ENCODE measurements at places on chromosomes 2 and 18.
A peak's percentile ranks its signal among the peaks of the same experiment; 100 is the strongest.

- no peak overlapping the region for H3K4me3 ChIP-seq
- no peak overlapping the region for H3K27ac ChIP-seq
- no peak for DNase-seq
These were observed 202.7 kb downstream of the PTH2R start for GRCh38 chr2:208609166-208609804.

GRCh38 chr18:58886864-58887612 is 22.4 kb downstream of the ZNF532 start:
- peaks cover 23% of the 10 kb centered on the region for H3K4me1 ChIP-seq
- H3K27ac ChIP-seq = peak overlapping the region; percentile 31
- DNase-seq = no peak
- H3K36me3 ChIP-seq = no peaks in the 10 kb centered on the region

- no peaks in the 10 kb centered on the region for H3K27me3 ChIP-seq
- H3K36me3 ChIP-seq = no peaks in the 10 kb centered on the region
- H3K27ac ChIP-seq = no peak overlapping the region
- no peaks in the 10 kb centered on the region for H3K4me1 ChIP-seq
- no peak overlapping the region for H3K4me3 ChIP-seq
These were observed 91.6 kb downstream of the FIGN start for GRCh38 chr2:163644238-163644637.

DNA sequence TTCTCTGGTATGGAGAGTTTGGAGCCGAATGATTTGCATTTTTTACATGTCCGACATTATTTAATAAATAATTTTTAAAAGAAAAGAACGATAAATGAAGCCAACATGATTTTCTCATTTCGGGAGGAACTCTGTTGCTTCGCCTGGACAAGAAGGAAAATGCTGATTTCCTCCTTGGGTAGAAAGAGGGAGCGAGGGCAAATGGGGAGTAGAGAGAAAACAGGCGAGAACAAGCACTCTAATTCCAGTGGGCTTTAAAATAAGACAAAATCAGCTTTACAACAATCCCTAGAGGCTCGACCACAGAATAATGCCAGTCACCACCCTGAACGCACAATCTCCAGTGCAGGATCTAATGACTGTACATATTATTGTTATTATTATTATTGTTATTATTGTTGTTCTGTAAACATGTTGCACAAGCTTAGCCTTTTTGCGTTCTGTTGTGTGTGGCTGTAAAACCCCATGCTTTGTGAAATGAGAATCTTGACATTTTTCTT is 3.7 kb downstream of the DLX1 start:
- H3K4me3 ChIP-seq = no peak overlapping the region
- peak; percentile 31 for DNase-seq
- H3K36me3 ChIP-seq = no peaks in the 10 kb centered on the region
- H3K4me1 ChIP-seq = peaks cover 63% of the 10 kb centered on the region
- peaks cover 78% of the 10 kb centered on the region for H3K27me3 ChIP-seq

- H3K27me3 ChIP-seq = no peaks in the 10 kb centered on the region
- no peak for DNase-seq
These were observed 295 bp upstream of the MTX2 start for GRCh38 chr2:176268976-176269318.

DNA sequence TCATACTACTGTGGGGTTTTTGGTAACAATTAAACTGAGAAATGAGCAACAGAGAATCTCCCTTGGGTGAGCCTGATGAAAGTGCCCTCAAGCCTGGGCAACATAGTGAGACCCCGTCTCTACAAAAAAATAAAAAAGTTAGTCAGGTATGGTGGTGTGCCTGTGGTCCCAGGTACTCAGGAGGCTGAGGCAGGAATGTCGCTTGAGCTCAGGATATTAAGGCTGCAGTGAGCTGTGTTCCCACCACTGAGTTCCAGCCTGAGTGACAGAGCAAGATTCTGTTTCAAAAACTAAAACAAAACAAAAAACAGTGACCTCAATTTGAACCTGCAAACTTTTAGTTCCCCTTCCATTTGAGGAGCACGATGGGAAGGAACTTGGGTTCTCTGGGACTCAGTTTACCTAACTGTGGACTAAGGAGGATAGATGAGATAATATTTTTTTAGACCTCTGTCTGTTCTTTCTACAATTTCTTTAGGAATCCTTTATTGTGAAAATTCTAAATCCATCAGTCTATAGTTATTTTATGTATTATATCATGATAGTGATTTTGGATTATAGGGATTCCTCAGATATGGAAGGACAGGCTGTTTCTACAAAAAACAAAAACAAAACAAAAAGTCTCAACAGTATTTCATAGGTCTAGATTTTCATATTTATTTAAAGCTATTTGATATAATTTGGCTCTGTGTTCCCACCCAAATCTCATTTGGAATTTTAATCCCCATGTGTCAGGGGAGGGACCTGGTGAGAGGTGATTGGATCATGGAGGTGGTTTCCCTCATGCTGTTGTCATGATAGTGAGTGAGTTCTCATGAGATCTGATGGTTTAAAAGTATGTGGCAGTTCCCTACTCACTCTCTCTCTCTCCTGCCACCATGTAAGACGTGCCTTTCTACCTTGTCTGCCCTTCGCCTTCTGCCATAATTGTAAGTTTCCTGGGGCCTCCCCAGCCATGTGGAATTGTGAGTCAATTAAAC is 178.6 kb downstream of the MYCN start:
- H3K4me1 ChIP-seq = no peaks in the 10 kb centered on the region
- no peak overlapping the region for H3K27ac ChIP-seq
- no peak for DNase-seq
- H3K27me3 ChIP-seq = no peaks in the 10 kb centered on the region
- no peaks in the 10 kb centered on the region for H3K36me3 ChIP-seq

- no peaks in the 10 kb centered on the region for H3K27me3 ChIP-seq
- peak overlapping the region; percentile 79 for H3K27ac ChIP-seq
- DNase-seq = peak; percentile 77
- no peaks in the 10 kb centered on the region for H3K36me3 ChIP-seq
- peaks cover 35% of the 10 kb centered on the region for H3K4me1 ChIP-seq
These were observed 54.1 kb downstream of the CDC42EP3 start for GRCh38 chr2:37617119-37617892.

GRCh38 chr2:171102802-171103201 is 57.9 kb downstream of the TLK1 start:
- H3K27ac ChIP-seq = no peak overlapping the region
- H3K36me3 ChIP-seq = peaks cover 19% of the 10 kb centered on the region
- H3K4me1 ChIP-seq = no peaks in the 10 kb centered on the region
- DNase-seq = no peak
- no peaks in the 10 kb centered on the region for H3K27me3 ChIP-seq
- H3K4me3 ChIP-seq = no peak overlapping the region

- no peak overlapping the region for H3K27ac ChIP-seq
- H3K4me3 ChIP-seq = no peak overlapping the region
- H3K4me1 ChIP-seq = no peaks in the 10 kb centered on the region
- no peaks in the 10 kb centered on the region for H3K27me3 ChIP-seq
- H3K36me3 ChIP-seq = no peaks in the 10 kb centered on the region
These were observed 281.0 kb upstream of the KYNU start for GRCh38 chr2:142596334-142597088.

GRCh38 chr2:33607251-33607721 is 8.2 kb upstream of the FAM98A start:
- H3K27ac ChIP-seq = no peak overlapping the region
- no peak for DNase-seq
- H3K36me3 ChIP-seq = no peaks in the 10 kb centered on the region
- no peaks in the 10 kb centered on the region for H3K4me1 ChIP-seq

DNA sequence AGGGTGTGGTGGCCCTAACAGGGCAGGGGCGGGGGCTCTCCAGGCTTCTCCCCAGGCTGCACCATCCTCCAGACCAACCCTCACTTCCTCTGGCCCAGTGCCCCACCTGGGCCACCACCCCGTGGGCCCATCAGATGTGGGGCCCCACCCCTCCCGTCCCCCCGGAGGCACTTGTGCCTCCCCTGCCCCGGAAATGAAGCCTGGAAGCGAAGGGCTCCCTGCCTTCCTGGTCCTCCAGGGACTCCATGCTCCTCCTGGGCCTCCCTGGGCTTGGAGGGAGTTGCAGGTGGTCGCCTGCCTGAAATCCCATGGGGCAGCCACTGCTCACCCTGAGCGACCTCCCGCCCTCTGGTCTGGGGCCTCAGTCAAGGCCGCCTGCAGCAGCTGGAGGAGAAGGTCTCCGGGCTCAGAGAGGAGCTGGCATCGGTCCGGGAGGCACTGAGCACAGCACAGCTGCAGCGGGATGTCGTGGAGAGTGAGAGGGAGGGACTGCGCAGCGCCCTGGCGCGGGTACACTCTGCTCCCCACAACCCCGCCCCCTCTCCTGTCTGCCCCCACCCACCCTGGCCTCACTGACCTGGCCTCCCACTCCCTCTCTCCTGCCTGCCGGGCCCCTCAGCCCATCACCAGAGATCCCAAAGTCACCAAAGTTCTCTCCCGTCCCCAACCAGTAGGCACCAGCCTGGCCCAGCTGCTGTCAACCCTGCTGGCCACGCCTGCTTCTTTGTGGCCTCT is 28.0 kb downstream of the CROCC2 start:
- no peak overlapping the region for H3K4me3 ChIP-seq
- H3K27me3 ChIP-seq = no peaks in the 10 kb centered on the region
- H3K36me3 ChIP-seq = no peaks in the 10 kb centered on the region
- DNase-seq = no peak
- H3K4me1 ChIP-seq = no peaks in the 10 kb centered on the region

DNA sequence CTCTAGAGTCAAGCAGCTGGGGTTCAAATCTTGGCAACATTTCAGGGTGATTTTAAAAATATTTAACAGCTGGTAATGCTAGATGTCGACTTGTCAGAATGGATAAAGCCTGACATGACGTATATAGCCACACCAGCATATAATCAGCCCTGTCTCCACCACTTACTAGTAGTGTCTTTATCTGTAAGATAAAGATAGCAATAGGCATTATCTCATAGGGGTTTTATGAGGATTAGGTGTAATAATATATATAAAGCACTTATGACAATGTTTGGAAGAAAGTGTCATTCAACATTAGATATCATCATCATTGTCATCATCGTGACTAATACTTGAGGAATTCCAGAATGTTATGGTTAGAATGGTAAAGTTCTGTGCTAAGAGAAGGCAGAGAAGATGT is 369.0 kb upstream of the CWC22 start:
- no peaks in the 10 kb centered on the region for H3K27me3 ChIP-seq
- no peak for DNase-seq
- no peak overlapping the region for H3K4me3 ChIP-seq
- no peak overlapping the region for H3K27ac ChIP-seq

DNA sequence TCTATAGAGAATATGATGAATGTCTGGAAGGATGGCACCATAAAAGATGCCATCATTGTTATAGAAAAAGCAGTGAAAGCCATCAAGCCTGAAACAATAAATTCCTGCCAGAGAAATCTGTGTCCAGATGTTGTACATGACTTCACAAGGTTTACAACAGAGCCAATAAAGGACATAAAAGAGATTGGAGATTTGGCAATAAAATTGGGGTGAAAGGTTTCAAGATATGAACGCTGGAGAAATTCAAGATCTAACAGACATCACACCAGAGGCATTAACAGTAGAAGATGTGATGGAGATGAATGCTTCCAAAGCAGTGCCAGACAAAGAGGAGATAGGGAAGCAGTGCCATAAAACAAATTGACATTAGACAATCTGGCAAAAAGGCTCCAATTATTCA is 518.8 kb upstream of the ACVR2A start:
- H3K36me3 ChIP-seq = no peaks in the 10 kb centered on the region
- H3K4me3 ChIP-seq = no peak overlapping the region
- no peaks in the 10 kb centered on the region for H3K4me1 ChIP-seq
- DNase-seq = no peak
- H3K27me3 ChIP-seq = no peaks in the 10 kb centered on the region

- DNase-seq = no peak
- no peaks in the 10 kb centered on the region for H3K27me3 ChIP-seq
- peaks cover 14% of the 10 kb centered on the region for H3K4me1 ChIP-seq
- H3K4me3 ChIP-seq = peak overlapping the region; percentile 84
- H3K36me3 ChIP-seq = no peaks in the 10 kb centered on the region
- H3K27ac ChIP-seq = peak overlapping the region; percentile 100
These were observed 10.8 kb upstream of the NR4A2 start for GRCh38 chr2:156343096-156343939.

GRCh38 chr2:113263546-113263945 is 15.2 kb downstream of the PAX8 start:
- H3K4me1 ChIP-seq = no peaks in the 10 kb centered on the region
- H3K36me3 ChIP-seq = no peaks in the 10 kb centered on the region
- no peak overlapping the region for H3K4me3 ChIP-seq
- no peak for DNase-seq
- H3K27ac ChIP-seq = no peak overlapping the region
- H3K27me3 ChIP-seq = peaks cover 2% of the 10 kb centered on the region

- no peaks in the 10 kb centered on the region for H3K27me3 ChIP-seq
- no peaks in the 10 kb centered on the region for H3K4me1 ChIP-seq
- DNase-seq = no peak
- H3K36me3 ChIP-seq = no peaks in the 10 kb centered on the region
- H3K4me3 ChIP-seq = no peak overlapping the region
These were observed 86.7 kb downstream of the LYPD6B start for GRCh38 chr2:149125031-149125725.

GRCh38 chr2:24214880-24215279 is 40.0 kb downstream of the FAM228A start:
- H3K27me3 ChIP-seq = no peaks in the 10 kb centered on the region
- H3K4me1 ChIP-seq = no peaks in the 10 kb centered on the region
- H3K36me3 ChIP-seq = peaks cover 1% of the 10 kb centered on the region
- H3K4me3 ChIP-seq = no peak overlapping the region
- DNase-seq = peak; percentile 58

GRCh38 chr2:240225131-240225530 is 84.7 kb upstream of the OTOS start:
- no peak for DNase-seq
- H3K4me1 ChIP-seq = no peaks in the 10 kb centered on the region
- no peak overlapping the region for H3K4me3 ChIP-seq
- peaks cover 3% of the 10 kb centered on the region for H3K27me3 ChIP-seq
- no peaks in the 10 kb centered on the region for H3K36me3 ChIP-seq

DNA sequence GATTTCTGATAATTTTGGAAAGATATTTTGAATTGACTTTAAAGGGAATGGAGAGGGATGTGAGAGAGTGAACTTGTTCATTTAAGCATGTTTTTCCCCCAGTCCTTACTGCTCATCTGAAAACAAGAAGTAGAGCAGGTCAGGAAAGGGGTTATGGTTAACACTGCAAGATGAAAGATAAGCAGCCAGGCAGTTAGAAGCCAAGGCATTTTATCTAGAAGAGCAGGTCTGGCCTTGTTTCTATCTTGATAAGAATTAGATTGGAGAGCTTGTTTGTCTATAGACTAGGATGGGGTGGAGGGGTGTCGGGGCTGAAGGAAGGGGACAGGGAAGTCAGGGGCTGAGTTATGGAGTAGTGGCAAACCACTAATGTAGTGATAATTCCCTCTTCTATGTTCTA is 171.6 kb downstream of the IKZF2 start:
- DNase-seq = no peak
- no peak overlapping the region for H3K27ac ChIP-seq
- no peaks in the 10 kb centered on the region for H3K36me3 ChIP-seq
- no peaks in the 10 kb centered on the region for H3K27me3 ChIP-seq
- no peak overlapping the region for H3K4me3 ChIP-seq
- H3K4me1 ChIP-seq = no peaks in the 10 kb centered on the region

GRCh38 chr2:204260162-204260877 is 285.0 kb upstream of the PARD3B start:
- H3K36me3 ChIP-seq = no peaks in the 10 kb centered on the region
- no peak overlapping the region for H3K27ac ChIP-seq
